Cerebellum (tissue), 4 donors: ENCODE measurements at places on chromosomes 7 and 10. TPM values are rescaled to one million over a fixed set of nuclear protein-coding genes. Genes with fewer than 3 reads are reported as not detected.

DNA sequence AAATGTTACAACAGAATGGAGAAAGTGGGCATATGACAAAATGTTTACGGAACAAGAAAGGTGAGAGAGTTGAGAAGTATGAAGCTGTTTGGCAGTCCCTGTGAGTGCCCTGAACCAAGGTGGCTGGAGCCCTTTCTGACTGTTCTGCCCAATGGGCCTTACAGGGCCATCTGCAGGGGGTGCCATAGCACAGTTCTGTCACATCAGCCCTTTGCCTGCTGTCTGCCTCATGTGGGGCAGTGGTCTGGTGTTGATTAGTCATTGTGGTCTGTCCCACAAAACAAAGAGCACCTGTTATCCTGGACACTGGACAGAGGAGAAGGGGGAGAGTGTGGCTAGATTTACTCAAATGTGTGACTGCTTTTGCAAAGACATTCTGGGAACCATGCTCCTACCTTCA lies 51.5 kb upstream of the OSBPL3 start:
- no peak for DNase-seq

The SPDYE3 gene
- not detected for total RNA-seq

The CCDC126 gene
- 27.4 TPM for total RNA-seq

The PCLO gene
- total RNA-seq, result 66.6 TPM

The OIT3 gene
- 1.4 TPM for total RNA-seq

The MKI67 gene
- total RNA-seq, result 13.6 TPM

DNA sequence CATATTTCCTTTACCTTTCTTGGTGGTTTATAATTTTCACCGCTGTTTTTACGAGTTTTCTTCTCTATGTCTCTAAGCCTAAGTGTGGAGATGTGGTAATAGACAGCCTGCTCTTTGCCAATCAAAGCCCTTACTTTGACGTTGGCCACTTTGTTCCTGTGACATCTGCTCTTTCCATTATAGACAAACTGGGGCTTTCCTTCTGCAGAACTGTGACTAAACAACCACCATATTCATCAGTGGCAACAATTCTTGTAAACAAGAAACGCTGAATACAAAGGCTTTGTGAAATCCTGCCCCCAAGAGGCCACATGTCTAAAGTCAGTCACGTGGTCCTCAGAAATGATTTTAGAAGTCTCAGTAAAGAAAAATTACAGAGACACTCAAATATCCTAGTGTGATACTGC lies 59.6 kb upstream of the CAPZA2 start:
- DNase-seq, result no peak
